ENCODE measurements at places on chromosomes 3 and 15.

GRCh38 chr3:53614307-53614706 is 119.9 kb downstream of the CACNA1D start:
- DNase-seq = no peak

- DNase-seq = no peak
Observed at GRCh38 chr3:184323696-184324095, 9.3 kb downstream of the EIF4G1 start.

DNA sequence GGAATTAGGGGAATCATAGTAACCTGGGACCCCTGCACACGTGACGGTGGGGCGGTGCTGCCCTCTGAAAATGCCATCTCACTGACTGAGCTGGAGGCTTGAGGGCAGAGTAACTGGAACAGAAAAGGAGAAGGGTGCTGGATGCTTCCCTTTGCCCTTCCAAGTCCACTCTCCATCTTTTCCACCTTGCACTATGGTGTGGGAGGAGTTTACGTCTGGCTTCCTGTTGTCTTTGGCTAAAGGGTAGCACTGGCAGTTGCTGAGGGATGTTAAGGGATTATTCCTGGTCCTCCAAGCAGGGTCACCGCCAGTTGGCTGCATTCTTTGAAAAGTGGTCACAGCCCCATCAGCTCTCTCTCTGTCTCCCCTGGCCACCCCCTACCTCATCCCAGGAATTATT is 129.4 kb upstream of the SNTN start:
- DNase-seq = no peak

- DNase-seq = no peak
Observed at GRCh38 chr3:152323834-152324233, 55.1 kb downstream of the MBNL1 start.

GRCh38 chr15:70517194-70517590 is 246.2 kb downstream of the UACA start:
- DNase-seq = no peak

DNA sequence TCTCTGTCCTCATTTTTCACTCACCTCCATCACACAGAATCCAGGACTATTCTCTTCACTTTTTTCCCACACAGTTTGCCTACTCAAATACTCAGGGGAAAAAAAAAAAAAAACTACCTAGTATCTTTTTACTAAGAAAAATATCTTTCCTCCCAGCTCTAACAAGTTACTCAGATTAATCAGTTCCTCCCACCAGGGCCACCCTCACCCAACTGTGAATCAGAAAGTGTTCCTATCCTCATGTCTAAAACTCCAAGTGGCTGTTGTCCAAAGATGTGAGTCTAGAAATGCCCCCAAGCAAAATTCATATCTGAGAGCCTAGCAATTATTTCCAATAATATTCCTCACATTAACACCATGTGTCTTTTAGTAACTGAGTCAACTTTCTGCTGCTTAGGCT is 268.0 kb downstream of the ERC2 start:
- no peak for DNase-seq

All from activated gamma-delta T cell treated with Interleukin-2 at 50 U/mL for 16 hours (primary cell).